ENCODE measurements at places on chromosomes 13 and 19. TPM values are rescaled to one million over a fixed set of nuclear protein-coding genes. Genes with fewer than 3 reads are reported as not detected.

GRCh38 chr13:23629566-23630272 is 59.5 kb downstream of the TNFRSF19 start:
- DNase-seq, result no peak

GRCh38 chr13:42574435-42575311 is 721 bp downstream of the TNFSF11 start:
- DNase-seq, result peak; percentile 18

DNA sequence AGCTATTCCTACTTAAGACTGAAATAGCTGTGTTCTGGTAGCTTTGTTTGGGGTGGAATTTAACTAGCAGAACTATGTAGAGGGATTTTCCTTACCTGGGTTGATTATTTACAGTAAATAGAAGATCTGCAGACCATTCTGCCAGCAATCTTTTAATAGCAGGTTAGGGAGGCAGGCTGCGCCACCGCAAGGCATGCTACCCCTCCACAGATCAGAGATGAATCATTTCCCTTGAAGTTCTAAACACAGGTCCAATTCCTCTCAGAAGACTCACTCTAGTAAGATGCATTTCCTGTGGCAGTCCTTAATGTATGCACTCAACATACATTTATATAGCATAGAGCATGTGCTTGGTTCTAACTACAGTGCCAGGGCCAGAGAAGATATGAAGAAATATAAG is 109.0 kb downstream of the TNFRSF19 start:
- no peak for DNase-seq

DNA sequence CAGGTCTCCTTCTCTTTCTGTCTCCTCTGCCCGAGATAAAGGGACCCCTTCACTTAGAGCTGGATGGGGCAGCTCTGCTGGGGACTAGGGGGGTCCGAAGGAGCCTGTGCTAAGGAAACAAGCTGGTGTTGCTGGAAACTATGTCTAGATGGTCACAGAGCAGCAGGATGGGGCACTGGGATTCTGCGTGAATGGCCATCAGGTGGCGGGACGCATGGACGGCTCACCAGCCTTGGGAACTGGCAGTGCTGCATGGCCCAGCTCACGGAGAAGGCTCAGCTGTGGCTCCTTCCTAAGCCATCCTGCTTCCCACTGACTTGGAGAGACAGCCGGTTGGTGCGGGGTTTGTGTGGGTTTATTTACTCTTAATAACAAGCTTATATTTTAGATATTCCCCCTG is 411.8 kb downstream of the ZNF536 start:
- DNase-seq, result no peak

GRCh38 chr19:34096020-34096915 is 76.0 kb upstream of the LSM14A start:
- DNase-seq, result peak; percentile 40

- no peak for DNase-seq
Measured at GRCh38 chr13:24252136-24252535, 57.2 kb upstream of the C1QTNF9 start.

- DNase-seq, result no peak
Measured at GRCh38 chr13:98273067-98273823, 96.2 kb upstream of the RNF113B start.

GRCh38 chr13:64397701-64398100 is 2832.4 kb downstream of the PCDH9 start:
- DNase-seq, result no peak

DNA sequence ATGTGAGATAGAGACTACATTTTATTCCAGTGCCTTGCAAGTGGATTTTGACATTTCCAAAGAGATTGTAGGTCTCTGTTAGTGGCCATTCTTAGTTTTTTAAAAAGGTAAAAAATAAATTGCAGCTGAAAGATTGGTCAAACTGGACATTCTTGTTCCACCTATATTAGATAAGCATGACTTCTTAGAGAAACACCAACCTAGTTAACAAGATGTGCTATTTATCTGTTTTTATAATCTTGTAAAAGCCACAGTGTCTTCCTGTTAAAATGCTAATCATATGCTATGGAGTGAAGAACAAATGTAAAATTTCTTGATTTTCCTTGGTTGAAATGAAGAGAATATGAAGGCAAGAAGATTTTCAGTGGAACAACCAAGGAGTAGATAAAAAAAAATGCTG is 33.4 kb upstream of the GPR183 start:
- no peak for DNase-seq

The ADM5 gene
- total RNA-seq, result 2.5 TPM

The IGFL2 gene
- not detected for total RNA-seq

All from CD4-positive, alpha-beta T cell (primary cell).